ENCODE measurements at places on chromosomes 12 and 14.

DNA sequence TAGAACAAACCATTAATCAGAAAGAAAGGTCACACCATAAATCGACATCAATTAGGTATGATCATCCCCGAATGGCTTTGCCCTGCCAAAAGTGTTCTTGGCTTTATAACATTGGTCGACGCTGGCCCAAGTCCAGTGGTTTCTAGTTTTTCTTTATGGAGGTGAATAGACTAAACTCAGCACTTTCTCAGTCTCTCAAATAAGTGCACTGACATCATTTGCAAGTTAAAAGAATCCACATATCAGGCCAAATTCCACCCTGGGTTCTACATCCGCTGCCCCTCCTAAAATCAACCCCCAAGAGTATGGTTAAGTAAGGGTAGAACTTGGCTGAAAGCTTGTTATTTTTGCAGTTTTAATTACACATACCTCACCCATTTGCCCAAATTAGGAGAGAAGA lies 314.3 kb downstream of the C12orf75 start:
- DNase-seq = no peak

- DNase-seq = no peak
Measured at GRCh38 chr12:6049587-6049986, 74.9 kb downstream of the VWF start.

DNA sequence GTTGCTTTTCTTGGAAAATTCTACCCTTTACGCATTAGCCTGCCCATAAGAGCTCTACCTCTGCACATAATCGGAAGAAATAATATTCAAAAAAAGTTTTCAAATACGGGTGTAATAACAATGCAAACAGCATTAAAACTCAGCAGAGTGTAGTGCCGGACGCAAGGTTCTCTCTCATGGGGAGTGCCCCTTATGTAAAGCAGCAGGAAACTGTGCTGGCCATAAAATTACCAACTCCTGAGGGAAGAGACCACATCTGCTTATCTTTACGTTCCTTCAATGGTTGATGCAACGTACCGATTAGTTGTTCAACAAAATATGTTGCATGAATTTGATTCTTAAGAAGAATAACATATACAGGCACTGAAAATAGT lies 118.7 kb upstream of the TMCC3 start:
- no peak for DNase-seq

DNA sequence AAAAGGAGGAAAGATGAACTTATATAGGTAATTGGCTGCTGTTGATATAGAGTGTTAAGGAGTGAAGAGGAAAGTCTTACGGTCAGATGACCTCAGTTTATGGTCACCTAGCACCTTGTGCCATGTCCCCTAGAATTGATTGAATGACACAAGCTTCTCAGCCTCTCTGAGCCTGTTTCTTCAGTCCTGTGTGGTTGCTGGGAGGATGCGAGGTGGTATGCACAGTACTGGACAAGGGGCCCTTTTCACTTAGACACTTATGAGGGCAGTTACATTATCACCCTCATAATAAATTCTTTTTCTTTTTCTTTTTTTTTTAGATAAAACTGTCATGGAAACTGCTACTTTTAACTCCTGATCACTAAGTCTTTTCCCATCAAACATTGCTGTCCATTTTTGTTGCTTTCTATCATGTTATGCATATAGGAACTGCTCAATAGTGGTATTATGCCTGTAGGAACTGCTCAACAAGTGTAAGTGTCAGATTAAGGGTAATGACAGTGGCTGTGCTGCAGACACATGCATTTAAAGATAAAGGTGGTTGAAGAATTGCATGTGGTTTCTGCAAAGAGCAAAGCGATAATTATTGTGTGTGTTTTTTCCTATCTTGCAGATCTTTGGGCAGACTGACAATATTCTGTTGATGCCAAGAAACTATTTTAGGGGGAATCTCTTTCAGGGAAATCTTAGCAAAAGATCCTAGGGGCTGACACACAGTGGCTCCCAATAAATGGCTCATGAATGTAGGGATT lies 11.6 kb downstream of the ANO6 start:
- no peak for DNase-seq

DNA sequence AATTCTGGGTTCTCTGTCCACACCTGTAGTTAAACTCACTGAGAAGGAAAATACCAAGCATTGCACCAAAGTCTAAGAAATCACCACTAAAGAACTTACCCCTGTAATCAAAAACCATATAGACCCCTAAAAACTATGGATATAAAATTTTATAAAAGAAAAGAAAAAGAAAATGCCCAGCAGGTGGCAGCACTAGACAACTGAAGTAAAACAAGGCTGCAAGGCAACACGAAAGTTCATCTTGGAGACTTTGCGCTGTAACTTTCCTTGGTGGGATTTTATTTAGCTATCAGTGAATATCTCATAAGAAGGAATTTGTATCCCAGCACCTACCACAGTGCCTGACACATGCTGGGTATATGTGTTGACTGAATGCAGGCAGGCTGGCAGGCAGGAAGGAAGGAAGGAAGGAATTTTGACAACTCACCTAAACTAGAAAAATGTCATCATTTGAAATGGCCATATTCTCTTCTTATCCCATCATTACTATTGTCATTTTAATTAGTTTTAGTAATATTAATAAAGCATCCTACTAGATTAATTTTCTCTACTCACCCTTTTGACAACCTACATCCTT lies 68.2 kb upstream of the ETV6 start:
- peak; percentile 63 for DNase-seq

Data from iPS DF 6.9 (cell line).